ENCODE measurements at places on chromosomes 5 and 9.

GRCh38 chr9:32864971-32865370, 81.6 kb downstream of the TMEM215 start:
- no peak for DNase-seq

GRCh38 chr5:56123531-56124243, 109.4 kb downstream of the ANKRD55 start:
- DNase-seq = peak; percentile 44

- DNase-seq = peak; percentile 65
These were observed 482.9 kb downstream of the AGTPBP1 start for GRCh38 chr9:85258823-85259370.

- DNase-seq = peak; percentile 99
These were observed at the start of gene CREBRF for GRCh38 chr5:173055983-173056782. Gene CREBRF, plus strand, starts transcription at chr5:173056352. Its CDS starts 24,424 bp downstream, at chr5:173080776.

DNA sequence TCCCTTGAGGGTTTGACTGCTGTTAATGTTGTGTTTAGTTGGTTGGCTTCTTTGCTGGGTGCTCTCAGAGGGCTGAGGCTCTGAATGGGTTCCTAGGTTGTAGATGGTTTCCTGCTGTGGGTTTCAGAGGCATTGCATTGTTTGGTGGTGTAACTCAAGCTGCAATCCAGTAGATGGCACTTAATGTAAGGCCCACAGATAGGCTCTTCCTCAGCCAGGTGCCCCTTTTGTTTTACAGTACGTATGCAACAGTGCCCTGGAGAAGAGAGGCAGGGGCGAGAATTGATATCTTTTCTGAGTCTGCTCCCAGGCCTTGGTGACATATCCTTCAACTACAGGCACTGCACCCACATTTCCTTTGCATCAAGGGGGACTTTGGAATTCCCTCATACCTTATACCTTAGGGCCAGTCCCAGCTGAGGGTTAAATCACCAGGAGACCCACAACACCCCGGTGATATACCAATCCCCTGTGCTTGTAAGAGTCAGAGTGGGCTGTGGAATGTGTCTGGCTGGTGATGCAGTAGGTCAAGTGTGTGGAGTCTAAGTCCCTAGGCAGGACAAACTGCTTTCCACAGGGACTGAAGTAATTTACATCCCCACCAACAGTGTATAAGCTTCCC, 7.0 kb upstream of the UGT3A2 start:
- no peak for DNase-seq

DNA sequence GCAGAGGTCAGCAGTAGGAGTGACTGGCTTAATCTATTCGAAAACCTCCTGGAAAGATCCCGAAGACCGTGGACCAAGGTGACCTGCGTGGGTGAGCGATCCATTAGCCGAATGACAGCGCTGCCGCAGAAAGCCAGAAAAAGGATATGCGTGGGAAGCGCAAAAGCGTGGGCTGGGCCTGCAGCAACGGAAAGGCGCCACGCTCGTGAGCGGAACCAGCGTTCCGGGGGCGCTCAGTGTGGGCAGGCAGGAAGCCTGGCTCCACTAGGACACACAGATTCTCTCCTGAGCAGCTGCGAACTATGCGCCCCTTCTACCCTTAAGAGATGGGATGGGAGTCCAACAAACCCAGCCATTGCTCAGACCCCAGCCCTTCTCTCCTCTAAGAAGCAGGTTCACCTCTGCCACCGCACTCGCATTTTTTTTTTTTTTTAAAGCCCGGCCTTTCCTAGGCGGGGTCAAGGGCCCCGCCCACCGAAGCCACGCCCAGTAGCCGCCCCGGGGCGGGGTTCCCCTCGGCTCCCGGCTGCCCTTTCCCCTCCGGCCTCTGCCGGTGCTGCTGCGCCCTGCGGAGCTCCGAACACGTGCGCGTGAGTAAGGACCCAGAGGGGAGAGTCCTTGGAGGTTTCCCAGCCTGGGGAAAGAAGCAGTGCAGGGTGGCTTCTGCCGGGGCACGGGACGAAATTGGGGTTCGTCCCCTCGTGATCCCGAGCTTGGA, 19.8 kb upstream of the MATR3 start:
- DNase-seq = peak; percentile 93

- peak; percentile 99 for DNase-seq
These were observed 95.3 kb downstream of the RGS3 start for GRCh38 chr9:113558632-113559502.

GRCh38 chr5:60675286-60675685, 24.7 kb downstream of the DEPDC1B start:
- DNase-seq = no peak

DNA sequence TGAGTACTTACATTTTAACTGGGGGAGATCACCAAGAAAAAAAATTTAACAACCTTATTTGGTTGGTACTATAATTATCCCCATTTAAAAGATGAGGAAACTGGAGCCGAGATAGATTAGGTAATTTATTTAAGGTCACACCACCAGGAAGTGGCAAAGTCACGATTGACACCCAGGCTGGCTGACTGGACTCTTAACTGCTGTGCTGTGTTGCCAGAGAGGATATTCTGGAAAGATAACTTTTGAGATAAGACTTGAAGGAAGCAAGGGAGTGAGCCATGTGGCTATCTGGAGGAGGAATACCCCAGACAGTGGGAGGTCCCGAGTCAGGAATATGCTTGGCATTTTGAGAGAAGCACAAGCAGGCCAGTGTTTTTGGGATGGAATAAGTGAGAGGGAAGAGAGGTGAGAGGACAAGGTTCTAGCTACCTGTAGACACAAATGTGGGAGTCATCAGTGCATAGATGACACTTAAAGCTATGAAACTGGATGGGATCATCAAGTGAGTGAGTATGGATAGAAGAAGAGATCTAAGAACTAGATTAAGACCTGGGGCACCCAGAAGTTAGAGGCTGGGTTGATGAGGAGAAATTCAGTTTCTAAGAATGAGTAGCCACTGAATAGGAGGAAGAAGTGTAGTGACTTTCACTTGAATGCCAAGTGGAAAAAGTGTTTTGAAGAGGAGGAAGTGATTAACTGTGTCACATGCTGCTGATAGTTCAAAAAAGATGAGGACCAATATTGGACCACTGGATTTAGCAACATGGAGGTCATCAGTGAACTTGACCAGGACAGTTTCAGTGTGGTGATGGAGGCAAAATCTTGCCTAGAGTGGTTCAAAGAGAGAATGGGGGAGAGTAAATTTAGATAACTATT, 25.6 kb downstream of the PDE8B start:
- DNase-seq = no peak

DNA sequence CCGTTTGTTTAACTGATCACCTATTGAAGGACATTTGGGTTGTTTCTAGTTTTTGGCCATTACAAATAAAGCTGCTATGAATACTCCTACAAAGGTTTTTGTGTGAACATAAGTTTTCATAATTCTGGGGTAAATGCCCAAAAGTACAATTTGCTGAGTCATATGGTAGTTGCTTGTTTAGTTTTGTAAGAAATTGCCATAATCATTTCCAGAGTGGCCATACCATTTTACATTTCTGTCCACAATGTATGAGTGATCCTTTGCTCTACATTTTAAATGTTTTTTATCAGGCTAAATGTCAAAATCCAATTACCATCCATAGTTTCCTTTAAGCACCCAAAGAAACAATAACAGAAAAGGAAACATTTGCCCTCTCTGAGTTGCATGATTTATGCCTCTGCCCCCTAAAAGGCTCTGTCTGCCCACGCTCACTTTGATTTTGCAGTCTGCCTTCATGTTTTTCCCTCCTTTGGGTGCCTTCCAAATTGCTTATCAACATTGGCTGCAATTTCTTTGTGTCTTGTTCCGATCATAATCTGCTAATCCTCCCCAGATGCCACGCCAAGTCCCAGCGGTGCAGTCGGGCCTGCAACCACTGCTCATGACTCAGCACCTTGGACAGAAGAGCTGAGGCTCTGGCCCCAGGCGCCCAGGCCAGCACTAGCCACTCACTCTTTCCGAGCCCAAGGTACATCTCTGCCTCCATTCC, 339.2 kb downstream of the PIK3R1 start:
- DNase-seq = peak; percentile 29

GRCh38 chr9:120736881-120737280, 22.6 kb upstream of the MEGF9 start:
- no peak for DNase-seq

GRCh38 chr5:121350181-121350930, 501.3 kb upstream of the FTMT start:
- no peak for DNase-seq

DNA sequence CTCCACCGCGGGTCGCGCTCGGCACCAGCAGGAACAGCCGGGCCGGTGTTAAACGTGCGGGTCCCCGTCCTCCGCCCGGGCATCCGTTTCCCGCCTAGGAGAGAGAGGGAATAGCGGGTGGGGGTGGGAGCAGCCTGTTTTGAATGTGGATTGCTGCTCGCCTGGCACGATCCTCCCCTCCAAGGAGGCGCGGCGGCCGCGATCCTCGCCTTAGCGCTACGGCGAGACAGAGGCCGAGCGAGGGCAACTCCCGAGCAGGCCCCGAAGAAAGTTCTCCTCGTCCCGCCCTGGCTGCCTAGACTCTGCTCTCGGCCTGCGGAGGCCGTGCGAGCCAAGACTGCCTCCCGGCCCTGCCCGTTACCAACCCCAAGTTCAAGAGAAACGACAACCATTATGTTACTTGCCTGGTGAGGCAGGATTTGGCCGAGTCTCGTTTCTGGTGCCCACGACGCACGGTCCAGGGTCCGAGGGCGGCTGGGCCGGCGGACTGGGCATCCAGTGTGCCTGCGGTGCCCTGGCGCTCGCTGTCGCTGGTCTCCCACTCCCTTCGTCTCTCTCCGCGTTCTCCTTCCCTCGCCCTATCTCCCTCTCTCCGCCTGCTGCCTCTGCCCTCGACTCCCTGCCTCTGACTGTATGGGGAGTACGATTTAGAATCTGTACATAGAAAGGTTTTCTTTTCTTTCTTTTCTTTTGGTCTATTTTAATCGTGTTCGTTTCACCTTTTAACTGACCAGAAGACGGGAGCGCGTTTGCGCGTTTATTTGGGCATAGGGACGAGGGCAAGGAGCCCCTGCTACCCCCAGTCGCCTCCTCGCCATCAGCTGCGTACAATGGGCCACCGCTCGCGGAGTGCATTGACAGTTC, 724 bp downstream of the NR2F1-AS1 start:
- DNase-seq = peak; percentile 64

GRCh38 chr9:134178394-134178767, 14.0 kb upstream of the RNU6ATAC start:
- no peak for DNase-seq

- no peak for DNase-seq
These were observed 1997.7 kb downstream of the MAT2B start for GRCh38 chr5:165502893-165503691.

GRCh38 chr9:127178686-127179632, 56.5 kb upstream of the ANGPTL2 start:
- peak; percentile 19 for DNase-seq

- DNase-seq = no peak
These were observed 306.8 kb upstream of the DMAC1 start for GRCh38 chr9:8106362-8106761.

GRCh38 chr9:13971966-13972655, 341.8 kb downstream of the NFIB start:
- DNase-seq = no peak

GRCh38 chr5:170145462-170145861, 39.8 kb downstream of the FOXI1 start:
- DNase-seq = no peak

DNA sequence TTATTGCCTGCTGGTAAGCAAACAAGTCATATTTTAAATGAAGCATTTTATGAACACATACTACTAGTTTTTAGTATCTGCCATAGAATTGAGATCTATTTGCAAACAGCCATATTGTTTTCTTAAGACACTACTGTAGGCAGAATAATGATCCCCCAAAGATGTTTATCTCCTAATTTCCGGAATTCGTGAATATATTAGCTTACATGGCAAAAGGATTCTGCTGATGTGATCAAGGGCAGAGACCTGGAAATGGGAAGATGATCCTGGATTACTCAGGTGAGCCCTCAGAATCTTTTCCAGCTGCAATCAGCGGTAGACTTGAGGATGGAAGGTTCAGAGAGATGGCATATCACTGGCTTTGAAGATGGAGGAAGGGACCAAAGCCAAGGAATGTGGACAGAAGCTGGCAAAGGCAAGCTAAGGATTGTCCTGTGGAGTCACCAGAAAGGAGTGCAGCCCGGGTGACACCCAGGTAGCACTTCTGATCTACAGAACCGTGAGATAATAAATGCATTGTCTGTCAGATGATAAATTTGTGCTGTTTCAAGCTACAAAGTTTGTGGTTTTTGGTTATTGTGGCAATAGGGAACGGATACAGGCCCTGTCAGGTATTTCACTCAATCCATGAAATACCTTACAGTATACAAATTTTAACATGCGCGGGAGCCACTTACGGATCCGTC, 1.0 kb upstream of the ERCC6L2 start:
- DNase-seq = peak; percentile 34

- DNase-seq = no peak
These were observed 327.8 kb downstream of the TMEM167A start for GRCh38 chr5:82749461-82749820.

- DNase-seq = peak; percentile 20
These were observed 5.5 kb downstream of the ADRB2 start for GRCh38 chr5:148831590-148832565.

- DNase-seq = no peak
These were observed 33.9 kb downstream of the OLFML2A start for GRCh38 chr9:124810663-124811355.

DNA sequence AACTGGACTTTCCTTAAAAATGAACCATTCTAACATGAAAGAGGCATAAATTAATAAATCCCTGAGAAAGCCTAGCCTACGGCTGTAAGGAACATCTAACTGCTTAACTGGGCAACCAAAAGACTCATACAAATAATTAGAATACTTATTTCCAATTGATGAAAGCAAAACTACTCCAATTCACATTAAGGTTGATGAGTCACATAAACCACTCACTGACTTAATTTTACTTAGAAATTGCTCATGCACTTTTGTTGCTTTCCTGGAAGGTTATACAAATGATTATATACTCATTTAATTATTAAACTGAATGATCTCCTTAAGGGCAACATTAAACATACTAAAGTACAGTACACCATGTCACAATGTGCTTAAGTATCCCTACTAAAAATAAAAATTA, 101.9 kb downstream of the NFIB start:
- DNase-seq = no peak

DNA sequence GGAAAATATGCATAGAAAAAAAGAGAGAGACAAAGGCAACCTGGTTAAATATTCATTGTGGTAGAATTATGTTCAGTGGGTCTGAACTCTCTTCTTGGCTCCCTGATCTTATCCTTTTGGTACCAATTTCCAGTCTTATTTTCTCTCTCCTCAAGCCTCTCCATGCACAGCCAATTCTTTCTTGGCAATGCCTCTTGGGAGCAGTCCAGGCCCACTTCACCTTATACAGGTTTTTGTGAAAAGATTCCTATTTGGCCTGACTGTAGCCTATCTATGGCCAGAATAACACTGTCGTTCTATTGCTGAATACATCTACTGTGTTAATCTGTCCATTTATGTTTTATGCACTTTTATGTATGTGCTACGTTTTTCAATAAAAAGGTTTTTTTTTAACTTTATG, 2.7 kb downstream of the ELOVL7 start:
- no peak for DNase-seq

GRCh38 chr9:98066235-98066634, 9.7 kb downstream of the NANS start:
- DNase-seq = no peak
